Naive thymus-derived CD4-positive, alpha-beta T cell (primary cell): ENCODE measurements at places on chromosomes 2 and 18.

DNA sequence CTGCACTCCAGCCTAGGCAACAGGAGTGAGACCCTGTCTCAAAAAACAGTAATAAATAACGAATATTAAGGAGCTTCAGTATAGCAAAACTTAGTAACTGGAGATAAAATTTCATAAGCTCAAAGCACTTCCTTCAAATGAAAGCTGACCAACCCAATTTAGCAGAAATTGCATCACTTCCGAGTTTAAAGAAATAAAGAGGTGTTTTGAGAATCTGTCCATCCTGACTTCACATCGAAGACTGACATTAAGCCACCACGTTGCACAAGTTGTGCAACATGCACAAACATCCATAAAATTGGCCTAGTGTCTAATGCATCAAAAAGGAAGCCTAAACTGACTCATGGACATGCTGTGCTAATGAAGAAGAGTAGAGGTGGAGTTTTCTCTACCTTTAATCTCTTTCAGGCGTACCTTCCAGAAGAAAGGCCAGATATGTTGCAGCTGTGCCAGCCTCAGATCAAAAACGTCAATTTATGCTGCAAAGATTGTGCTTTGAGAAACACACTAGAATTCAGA lies 7.7 kb upstream of the DSG3 start:
- DNase-seq, result no peak

DNA sequence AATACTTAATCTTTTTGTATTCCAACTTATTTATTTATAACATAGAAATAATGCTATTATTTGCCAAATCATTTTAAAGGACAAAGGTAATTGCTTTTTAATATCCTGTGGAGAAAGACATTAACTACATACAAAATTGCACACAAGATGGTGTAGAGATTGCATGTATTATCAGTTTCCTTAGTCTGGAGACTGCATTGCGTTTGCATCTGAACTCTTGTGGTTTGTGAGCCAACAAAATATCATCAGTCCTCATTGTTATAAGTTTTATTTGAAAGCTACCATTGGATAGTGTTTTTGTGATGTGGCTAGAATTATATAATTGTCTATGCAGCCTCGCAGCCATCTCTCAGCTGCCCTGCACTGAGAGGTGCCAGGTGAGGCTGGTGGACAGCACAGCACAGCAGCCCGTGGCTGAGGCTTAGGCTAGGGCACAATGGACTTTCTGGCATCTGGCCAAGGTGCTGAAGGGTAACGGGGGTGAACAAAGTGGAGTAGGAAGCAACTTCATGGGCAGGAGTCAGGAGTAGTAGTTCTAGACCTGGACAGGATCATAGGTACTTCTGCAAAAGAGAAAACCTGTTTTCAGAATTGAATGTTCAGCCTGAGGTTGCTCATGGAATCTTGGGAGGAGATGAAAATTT lies 15.1 kb downstream of the RASGRP3 start:
- no peak for DNase-seq

DNA sequence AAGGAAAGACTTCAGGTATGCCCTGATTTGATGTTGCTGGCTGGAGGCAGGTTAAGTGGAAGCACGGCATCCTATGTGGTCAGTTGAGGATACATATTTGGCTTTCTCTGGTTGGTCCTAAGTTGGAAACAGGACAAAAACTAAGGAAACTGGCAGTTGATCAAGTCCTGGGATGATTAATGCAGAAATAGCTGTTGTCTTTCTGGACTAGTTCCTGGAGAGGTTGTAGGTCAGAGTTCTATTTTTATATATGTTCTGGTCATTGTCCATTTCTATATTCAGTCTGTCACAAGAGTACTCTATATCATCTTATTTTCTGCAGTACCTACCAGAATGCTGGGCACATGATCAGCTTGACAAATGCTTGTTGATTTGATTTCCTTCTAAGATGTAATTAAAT lies 4.0 kb upstream of the SLC35F5 start:
- no peak for DNase-seq

DNA sequence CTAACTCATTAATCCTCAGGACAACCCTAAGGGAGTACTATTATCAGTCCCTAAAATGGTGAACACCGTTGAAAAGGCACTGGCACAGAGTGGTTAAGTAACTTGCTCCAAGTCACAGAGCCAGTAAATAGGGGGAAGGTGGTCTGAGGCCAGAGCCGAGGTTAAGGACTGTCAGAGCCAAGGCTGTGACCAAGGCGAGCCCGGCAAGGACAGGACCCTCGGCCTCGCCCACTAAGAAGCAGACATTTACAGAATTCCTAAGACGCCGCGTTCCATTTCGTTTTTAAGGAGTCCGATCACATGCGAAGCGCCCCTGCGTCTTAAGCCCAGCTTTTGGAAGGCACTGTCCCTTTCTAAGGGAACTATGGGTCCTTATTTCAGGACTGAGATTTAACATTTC lies 1.1 kb downstream of the PDIA6 start:
- no peak for DNase-seq

- no peak for DNase-seq
Measured at GRCh38 chr18:23211146-23211545, 75.9 kb downstream of the CABLES1 start.

GRCh38 chr2:129229196-129229595 lies 750.3 kb upstream of the RAB6C start:
- DNase-seq, result no peak

- peak; percentile 42 for DNase-seq
Measured at GRCh38 chr2:241112592-241112991, 10.5 kb upstream of the MTERF4 start.

GRCh38 chr2:56182420-56182819 lies 1.4 kb upstream of the CCDC85A start:
- no peak for DNase-seq

DNA sequence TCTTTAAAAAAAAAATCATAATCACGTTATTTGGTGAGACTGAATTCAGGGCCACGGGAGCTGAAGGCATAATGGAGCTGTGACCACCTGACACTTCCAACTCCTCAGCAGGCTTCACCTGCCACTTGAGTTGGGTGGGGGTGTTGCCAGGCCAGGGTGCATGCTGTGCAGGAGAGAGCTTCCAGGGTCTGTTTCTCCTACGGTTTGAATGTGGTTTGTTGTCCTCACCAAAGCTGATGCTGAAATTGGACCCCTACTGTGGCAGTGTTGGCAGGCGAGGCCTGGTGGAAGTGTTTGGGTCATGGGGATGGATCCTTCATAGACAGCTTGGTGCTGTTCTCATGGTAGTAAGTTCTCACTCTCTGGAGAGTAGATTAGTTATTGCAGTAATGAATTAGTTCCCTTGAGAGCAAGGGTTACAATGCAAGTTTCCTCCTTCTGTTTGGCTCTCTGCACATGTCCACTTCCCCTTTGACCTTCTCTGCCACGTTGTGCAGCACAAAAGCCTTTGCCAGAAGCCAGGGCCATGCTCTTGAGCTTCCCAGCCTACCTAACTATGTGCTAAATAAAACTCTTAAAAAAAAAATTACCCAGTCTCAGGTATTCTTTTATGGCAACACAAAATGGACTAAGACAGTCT lies 38.3 kb upstream of the ANKRD44 start:
- DNase-seq, result no peak

GRCh38 chr2:226794751-226795171 lies 4.9 kb downstream of the IRS1 start:
- no peak for DNase-seq
